Stimulated activated CD4-positive, alpha-beta T cell treated with anti-CD3 and anti-CD28 coated beads, Interleukin-15, amount 100 ng/mL, for 1 hour (primary cell): ENCODE measurements at places on chromosomes 6 and 20.
A peak's percentile ranks its signal among the peaks of the same experiment; 100 is the strongest.

- no peak for DNase-seq
These were observed 372.7 kb downstream of the CBLN4 start for GRCh38 chr20:55632592-55632991.

- DNase-seq = no peak
These were observed 326.7 kb upstream of the CNR1 start for GRCh38 chr6:88492824-88493223.

DNA sequence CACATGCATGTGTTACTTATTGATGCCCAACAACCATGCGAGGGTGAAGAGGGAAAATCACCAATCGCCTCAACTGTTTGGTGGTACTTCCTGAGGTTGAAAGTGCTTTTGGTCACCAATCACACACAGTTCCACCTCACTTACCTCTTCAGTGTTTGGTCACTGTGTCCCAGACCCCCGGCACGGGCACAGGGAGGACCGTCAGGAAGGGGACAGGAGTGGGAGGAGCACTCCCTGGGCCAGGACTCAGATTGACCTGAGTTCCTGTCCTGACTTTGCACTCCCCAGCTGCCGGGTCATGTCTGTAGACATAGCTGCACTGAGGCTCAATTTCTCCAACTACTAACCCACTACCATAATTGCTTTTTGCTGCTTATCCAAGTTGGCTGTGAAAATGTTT lies 74.2 kb upstream of the PBOV1 start:
- no peak for DNase-seq

DNA sequence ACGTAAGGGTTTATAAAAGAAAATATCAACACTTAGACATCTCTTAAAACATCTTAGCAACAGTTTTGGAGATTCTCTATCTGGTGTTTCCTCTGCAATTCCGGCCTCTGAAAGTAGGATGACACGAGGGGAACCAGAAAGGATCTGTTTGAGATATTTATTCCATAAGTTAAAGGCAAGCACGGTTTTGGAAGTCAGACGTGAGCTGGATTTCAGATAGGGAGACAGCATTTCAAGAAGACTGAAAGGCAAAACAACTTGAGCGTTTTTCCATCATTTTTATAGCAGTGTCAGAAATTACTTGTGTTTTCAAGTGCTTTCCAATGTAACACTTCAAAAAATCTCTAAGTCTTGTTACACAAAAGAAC lies 52.9 kb upstream of the BTN3A2 start:
- no peak for DNase-seq

DNA sequence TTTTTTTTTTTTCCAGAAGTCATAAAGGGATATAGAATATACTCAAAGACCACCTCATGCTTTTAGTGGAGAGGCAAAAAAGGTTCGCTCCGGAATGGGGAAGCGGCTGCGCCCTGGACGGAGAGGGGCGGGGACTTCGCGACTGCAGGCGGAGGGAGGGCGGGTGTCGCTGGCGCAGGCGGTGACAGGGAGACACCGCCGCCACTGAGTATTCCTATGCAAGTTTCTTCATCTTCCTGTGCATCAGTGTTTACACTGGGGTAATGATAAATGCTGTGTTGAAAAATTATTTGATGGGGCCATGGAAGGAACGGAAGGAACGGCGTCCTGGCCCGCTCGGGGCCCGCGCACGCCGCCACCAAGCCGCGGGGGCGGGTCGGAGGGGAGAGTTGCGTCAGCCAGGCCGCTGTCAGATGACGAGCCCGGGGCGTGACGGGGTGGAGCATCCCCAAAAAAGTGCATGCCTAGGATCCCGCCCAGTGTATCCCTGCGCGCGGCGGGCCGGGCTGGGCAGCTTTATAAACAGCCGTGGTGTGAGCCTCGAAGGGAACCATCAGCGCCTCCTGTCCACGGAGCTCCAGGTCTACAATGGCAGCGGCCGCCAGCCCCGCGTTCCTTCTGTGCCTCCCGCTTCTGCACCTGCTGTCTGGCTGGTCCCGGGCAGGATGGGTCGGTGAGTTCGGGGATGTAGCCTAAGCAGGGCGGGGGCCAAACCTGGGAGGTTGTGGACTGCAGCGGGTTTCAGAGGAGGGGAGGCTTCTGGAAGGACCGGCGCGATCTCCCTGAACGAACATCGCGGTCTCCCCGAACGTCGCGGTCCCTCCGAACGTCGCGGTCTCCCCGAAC lies at the start of gene ULBP1:
Gene ULBP1 (plus strand): TSS at position 482 of the 846 bp plus-strand sequence. CDS start 107 bp downstream, at position 589.
- DNase-seq = peak; percentile 70

DNA sequence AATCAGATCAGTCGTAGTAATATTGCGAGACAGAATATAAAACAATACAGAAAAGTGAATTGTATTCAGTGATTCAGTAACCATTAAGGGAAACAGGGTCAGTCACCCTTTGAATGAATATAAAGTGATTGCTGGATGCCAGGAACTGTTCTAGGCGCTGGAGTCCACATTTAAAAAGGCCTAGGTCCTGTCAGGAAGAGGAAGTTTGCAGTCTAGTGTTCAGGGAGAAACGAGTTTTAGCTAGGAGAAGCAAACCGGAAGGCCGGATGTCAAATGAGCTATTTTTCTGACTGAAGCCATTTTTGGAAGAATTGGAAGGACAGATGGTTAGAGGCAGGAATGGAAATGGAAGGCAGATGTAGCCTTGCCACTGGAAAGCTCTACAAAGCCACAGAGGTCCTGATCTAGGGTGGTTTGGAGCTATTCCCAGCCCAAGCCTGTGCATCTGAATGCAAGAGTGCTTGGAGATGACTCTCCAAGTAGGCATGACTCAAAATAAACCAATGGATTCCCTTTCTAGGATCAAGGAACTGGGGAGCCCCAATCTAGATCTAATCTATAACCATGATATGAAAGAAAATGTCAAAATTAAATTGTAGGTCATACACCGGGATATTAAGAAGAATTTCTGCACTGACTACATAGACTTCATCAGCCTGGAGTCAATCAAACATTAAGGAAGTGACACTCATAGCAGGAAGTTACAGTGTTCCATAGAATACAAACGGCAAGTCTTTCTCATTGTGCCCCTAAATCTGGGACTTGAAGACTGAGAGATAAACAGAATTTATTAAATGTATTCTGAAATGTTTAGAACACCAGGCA lies 36.8 kb upstream of the CDKAL1 start:
- no peak for DNase-seq

DNA sequence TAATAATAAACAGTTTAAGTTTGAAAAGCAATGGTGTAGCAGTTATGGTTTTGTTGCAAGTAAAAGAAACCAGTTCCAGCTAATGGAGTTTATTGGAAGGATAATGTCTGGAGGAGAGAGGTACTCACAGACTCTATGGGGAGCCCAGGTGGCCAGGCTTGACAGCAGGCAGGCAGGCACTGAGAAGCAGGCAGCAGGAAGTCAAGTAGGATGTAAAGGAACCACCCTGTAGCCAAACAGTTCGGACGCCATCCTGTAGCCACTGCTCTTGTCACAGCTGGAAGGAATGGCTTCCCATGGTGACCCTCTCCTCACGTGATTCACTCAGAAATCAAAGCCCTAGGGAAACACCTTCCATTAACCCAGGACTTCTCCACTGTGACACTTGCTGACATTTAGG lies 96.7 kb upstream of the MC3R start:
- no peak for DNase-seq

DNA sequence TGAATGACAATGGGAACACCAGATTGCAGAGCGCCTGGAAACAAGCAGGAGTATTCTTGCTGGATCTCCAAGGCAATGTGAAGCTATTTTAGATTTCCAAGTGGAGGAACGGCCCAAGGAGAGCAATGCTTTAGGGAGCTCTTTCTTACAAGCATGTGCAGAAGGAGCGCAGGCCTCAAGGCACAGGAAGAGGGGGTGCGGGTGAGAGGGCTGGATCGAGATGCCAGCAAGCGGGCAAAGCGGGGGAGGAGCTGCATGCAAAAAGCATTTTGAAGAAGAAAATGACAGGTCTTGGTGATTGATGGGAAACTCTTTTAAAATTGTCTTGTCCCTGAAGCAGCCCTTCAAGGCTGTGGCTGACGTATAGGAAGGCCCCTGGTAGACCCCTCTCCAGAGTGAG lies 171.9 kb downstream of the QRSL1 start:
- DNase-seq = no peak

DNA sequence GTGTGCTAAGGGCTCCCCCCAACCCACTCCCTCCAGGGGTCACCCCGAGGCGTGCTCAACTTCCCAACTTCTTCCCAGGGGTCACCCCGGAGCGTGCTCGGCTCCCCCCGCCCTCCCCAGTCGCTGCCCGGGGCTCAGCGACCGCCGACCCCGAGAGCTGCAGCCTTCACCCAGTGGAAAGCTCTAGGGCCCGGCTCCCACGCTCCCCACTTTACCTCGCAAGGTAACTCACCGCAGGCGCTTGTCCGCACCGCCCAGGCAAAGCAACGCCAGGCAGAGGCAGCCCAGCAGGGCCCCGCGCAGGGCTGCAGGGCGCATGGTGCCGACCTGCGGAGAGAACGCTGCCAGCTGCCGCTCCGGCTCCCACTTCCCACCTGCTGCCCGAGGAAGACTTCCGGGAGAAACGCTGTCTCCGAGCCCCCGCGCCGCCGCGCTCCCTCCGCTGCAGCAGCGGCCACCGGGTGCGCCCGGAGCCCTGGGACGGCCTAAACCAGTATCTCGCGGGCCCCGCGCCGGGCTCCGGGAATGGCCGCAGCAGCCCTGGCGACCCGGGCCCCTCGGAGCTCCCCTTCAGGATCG lies 396 bp downstream of the RNASET2 start:
- no peak for DNase-seq

GRCh38 chr6:118895261-118895560 lies 1.3 kb downstream of the ASF1A start:
- DNase-seq = no peak

GRCh38 chr6:334536-335510 lies 42.5 kb downstream of the DUSP22 start:
- DNase-seq = no peak

DNA sequence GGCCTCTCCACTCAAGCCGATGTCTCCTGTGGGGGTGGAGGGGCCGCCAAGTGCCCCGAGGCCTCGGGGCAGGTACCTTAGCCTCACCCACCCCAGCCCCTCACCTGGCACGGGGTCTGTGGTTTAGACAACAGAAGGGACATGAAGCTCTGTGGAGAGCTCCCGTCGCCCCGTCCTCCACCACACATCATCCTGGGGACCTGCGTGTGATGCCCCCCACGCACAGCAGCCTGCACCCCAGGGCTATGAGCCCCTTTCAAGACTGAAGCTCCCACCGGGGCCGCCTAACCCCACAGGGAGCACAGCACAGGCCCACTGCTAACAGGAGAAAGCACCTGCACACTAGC lies 8.2 kb downstream of the KCNQ2 start:
- no peak for DNase-seq

DNA sequence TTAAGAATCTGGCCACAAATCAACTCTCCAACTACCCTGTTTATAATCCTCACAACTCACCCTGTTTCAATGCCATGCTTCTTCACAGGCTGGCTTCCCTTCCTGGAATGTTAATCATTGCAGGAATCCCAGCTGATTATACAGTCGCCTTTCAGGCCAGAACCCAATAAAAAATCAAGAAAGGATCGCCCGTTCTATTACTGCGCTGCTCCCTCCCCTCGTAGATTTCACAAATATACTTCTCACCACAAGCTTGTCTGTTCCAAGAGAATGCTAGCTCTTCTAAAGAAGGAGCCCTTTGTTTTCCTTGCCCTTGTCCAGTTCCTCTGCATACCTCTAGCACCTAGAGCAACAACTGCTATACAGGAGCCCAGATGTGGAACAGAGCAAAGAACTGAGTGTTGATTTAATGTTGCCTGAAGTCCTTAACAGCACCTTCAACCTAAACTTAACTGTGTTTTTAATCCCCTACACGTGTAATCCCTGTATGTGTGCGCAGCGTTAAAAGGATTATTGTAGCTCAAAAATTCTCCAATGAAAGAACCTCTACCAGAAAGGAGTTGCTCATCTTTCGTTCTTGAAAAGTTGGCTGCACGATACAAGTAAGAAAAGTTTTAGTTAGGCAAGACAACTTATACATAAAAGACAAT lies 988 bp downstream of the ECHDC1 start:
- no peak for DNase-seq

DNA sequence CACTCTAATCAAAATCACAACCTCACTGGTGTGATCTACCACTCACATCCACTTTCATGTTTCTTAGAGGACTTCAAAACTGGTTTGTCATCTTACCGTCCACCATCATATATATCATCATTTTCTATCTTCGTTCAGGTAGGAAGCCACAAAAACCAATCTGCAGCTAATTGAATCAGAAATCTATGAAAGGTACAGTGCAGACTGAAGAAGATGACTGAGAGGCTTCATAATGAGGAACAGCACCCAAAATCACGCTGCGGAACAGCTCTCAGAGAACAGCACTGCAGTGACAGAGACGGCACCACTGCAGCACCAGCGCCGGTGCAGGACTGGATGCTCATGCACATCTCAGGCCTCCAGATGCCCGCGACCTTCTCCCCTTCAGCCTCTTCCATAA lies 13.0 kb downstream of the GMDS start:
- DNase-seq = no peak
